ENCODE measurements at places on chromosomes 2 and 18.
A peak's percentile ranks its signal among the peaks of the same experiment; 100 is the strongest.

GRCh38 chr18:8373486-8373885, 235.8 kb upstream of the RAB12 start:
- DNase-seq, result no peak

DNA sequence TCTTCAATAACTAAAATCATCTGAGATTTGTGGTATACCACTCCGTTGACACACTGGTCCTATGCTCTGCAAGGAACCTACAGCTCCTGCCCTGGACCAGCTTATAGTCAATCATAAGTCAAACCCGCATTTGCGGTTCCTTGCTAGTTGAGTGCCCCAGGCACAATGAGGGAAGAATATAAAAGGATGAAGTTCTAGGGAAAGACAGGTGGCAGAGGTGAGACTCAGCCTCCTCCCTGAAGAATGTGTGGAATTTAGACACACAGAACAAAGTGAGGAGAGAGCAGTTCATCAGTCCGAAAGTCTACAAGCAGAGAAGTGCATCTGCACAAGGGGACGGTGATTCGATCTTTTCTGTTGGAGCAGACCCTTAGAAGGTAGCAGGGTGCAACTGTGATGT, 615.0 kb upstream of the FANCL start:
- no peak for DNase-seq

- DNase-seq, result no peak
These were observed 1887.8 kb upstream of the CELF4 start for GRCh38 chr18:39453356-39453755.

GRCh38 chr2:170306293-170306873, 128.4 kb downstream of the MYO3B start:
- DNase-seq, result no peak

DNA sequence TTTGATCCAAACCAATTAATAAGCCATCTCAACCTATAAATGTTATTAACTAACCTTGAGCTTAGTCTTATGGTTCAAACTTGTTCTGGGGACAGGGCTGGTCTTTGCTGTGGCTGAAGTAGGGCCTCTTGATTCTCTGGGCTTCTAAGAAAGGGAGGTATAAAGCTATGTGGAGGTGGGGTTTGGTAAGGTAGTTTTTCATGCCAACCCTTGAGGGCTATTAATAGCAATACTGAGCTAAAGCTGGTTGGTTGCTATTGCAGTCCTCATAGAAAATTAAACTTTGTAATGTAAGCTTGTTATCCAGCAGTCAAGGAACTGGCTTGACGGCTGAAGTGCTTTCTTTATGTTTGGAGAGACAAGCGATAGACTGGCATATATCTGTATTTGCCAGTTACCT, 112.1 kb downstream of the RND3 start:
- DNase-seq, result no peak

- no peak for DNase-seq
These were observed 14.5 kb downstream of the NTSR2 start for GRCh38 chr2:11655495-11655894.

DNA sequence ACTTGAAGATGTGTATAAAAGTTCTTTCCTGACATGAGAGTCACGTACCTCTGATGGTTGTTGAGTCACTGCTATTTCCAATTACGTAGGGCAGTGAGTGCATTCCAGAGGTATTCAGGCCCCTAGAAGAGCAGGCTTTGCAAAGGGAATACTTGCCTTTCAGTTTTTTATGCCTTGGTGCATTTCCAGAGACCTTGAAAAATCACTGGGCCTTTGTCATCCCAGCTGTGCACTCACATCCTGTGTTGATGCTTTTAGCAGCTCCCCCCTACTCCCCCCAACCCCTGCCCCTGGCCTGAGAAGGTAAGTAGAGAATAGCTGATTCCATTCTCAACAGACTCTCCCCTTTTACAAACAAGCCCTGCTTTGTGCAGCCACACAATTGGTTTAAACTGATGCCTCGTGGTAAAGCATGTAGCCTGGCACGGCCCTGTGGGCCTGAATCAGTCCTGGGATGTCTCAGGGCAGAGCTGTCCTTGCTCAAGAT, 174.2 kb downstream of the PRPF40A start:
- no peak for DNase-seq

DNA sequence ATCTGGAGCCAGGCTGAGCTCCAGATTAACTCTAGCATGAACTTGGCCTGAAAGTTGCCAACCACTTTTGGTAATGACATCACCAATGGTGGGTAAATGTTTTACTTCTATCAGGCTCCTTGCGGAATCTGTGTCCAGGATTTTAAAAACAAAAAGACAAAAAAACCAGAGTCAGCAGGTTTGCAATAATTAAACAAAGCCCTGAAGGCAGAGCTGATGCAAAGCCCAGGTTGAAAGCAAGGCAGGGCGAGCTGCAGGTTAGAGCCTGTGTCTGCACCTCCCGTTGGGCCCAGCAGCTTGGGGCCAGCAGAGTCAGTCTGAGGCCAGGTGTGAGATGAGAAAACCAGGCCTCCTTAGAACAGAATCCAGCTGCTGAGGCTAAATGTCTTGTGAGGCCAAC, 29.1 kb upstream of the ALK start:
- no peak for DNase-seq

DNA sequence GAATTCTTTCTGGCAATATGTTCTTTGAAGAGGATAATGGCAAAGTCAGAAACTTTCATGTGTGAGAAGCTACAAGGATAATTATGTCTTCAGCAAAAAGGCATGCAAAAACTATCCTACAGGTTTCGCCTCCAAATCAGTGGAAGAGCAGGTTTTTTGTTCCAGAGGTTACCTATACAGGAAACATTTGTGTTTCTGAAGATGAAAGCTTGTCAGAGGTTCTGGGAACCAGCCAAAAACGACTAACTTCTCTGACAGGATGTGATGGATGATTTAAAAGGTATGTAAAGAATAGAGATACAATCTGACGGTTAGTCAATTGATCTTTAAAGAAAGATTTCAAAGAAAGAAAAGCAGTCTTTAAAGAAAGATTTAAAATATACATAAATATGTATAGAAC, 37.6 kb downstream of the RND3 start:
- DNase-seq, result no peak

GRCh38 chr2:233847248-233847898, 7.0 kb downstream of the HJURP start:
- no peak for DNase-seq

DNA sequence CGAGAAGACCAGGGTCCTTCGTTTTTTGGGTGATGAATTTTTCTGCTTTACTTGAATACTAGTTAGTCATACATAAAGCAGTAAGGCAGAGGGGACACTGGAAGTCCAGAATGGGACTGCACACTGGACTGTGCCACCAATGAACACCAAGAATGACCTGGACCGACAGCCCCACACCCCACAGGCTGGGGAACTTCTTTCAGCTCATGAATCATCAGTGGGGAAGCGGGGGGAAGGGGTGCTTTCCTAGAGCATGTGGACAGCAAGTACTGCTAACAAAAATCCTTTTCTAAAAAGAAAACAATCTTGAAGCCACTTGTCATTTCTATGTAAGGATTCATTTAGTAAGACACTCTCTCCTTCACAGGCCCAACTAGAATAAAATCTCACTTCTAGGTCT, 86.0 kb downstream of the DTNB start:
- DNase-seq, result no peak

DNA sequence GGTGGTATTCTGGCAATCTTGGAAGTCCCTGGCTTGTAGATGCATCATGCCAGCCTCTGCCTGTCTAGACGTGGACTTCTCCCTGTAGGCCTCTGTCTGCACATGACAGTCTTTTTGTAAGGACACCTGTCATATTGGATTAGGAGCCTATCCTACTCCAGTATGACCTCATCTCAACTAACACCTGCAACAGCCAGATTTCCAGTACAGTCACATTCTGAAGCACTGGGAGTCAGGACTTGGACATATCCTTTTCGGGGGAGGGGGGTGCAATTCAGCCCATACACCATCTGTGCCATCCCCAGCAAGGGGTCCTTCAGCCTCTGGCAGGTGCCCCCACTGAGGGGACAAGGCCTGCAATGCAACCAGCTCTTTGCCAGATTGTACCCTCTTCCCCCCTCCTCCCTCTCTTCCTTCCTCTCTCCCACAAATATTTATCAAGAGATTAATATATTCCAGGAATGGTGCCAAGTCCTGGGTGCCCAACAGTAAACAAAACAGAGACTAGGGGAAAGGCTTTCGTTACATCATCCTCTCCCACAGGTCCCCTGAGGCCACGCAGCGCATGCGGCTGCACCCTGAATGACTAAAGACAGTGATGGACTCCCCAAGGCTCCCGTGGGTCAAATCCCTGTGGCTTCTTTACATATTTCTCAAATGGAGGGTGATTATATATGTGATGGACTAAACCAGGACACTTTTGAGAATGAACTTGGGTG, 20.5 kb upstream of the MYCN start:
- DNase-seq, result no peak

GRCh38 chr18:65822826-65823225, 72.0 kb downstream of the CDH7 start:
- DNase-seq, result no peak

GRCh38 chr2:28821295-28821958, 10.8 kb downstream of the SPDYA start:
- DNase-seq, result peak; percentile 65

DNA sequence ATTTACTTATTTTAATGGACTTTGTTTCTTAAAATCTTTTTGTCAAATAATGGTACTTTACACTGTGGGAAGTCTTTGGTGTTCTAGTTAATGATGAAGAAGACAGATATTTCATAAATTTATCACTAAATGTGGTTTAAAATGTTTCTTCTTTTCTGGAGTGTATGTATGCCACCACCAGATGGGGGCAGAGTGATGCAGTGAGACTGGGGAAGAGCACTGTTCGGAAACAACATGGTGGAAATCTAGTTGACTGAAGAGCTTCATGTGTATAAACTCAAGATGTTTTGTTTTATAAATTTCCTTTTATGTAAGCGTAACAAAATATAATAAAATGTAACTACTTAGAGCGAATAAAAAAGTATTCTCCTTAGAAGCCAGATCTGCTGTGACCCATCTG, 195.1 kb downstream of the KCNE4 start:
- DNase-seq, result no peak

DNA sequence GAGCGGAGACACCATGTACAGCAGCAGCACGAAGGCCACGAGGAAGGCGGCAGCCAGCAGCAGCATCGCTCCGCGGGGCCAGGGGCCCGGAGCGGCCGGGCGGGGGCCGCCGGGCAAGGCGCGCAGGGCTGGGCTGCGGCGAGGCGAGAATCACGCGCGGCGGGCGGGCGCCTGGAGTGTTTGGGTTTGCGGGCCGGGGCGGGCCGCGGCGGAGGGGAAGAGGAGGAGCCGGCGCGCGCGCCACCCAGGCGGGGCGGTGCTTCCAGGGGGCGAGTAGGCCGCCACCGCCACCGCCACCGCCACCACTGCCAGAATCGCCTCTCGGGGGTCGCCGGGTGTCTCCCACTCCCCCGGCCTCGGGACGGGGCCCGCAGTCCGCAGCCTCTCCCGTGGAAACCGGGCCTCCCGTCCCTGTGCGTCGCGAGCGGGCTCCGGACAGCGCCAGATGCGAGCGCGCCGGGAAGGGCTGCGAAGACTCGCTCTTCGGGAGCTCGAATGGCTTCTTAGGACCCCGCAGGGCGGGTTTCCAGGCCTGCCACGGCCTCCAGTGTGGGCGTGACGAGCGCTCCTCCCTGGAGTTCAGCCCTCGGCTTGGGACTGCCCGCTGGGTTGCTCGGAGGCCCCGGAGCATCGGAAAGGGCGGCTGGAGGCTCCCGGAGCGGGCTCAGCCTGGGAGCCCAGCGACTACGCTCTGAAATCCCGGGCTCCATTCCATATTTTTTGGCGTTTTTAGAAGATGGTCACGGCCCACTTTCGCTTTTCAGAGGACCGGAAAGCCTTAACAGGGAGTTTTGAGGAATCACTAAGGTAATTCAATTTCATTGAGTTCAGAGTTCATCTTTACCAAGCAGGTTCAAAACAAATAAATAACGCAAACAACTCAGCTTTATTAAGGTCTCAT, at the start of gene KDSR:
Gene KDSR, minus strand, starts transcription at position 154 of the 901 bp plus-strand sequence. Its CDS starts 88 bp downstream, at position 66.
- DNase-seq, result peak; percentile 80

- DNase-seq, result no peak
These were observed 51.9 kb upstream of the ZBTB7C start for GRCh38 chr18:48460929-48461583.

DNA sequence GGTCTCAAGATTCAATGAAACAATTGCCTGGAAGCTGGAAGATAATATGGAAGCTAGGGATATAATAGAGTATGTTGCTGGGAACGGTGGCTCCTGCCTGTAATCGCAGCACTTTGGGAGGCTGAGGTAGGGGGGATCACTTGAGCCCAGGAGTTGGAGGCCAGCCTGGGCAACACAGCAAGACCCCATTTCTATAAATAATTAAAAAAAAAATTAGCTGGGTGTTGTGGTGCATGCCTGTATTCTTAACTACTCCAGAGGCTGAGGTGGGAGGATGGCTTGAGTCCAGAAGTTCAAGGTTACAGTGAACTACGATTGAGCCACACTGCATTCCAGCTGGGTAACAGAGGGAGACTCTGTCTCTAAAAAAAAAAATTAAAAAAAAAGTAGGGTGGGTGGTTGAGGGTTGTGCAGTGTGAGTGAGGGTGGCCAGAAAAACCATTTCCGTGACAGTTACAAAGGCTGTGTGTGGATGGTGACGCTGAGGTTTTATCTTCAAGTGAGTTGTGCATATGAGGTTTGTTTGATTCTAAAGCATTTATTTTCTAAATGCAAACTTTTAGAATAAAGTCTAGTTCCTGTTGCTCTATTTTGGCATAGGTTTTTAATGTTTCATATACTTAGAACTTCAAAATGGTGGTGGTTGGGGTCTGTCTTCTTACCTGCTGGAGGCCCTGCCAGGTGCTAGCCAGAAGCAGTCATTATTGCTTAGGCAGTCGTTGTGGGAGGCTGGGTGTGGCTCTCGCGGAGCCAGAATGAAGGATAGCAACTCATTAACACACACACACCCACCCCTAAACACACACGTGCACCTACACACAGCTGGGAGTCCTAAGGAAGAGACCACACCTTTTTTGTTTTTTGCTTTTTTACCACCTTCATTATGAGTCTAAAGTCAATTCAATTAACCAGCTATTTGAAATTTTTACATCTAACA, 4.7 kb upstream of the IL1R2 start:
- no peak for DNase-seq

DNA sequence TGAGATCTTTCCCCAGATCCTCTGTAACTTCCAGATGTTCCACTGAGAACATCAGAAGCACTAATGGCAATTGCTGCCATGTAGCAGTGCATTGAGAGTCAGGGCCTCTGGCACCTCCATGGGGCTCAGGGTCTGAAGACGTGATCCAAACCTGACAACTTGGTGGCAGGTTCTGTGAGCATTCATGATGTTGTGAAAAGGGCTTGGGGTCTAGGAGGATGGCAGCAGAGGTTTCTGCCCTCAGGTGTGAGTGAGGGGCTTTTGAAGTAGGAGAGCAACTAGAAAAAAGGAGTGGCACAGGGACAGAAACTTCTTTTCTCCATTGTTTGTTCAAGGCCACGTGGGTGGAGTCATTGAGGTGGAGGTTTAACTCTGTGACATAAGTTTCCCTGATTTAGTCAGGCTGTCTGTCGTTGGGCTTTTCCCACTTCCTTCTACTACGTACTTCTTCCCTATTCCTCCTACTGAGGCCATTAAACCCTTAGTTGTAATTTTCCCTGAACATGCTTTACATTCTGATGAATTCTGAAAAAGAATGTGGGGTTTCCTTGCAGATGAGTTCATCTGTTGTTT, 13.1 kb downstream of the CFLAR start:
- peak; percentile 11 for DNase-seq
